ENCODE measurements at places on chromosomes 1 and 21.

- DNase-seq: no peak
Observed at GRCh38 chr21:29939924-29940275, at the start of gene GRIK1. Gene GRIK1, minus strand, starts transcription at chr21:29939996.

- no peak for DNase-seq
Observed at GRCh38 chr1:115251340-115251748, 86.7 kb downstream of the NGF start.

DNA sequence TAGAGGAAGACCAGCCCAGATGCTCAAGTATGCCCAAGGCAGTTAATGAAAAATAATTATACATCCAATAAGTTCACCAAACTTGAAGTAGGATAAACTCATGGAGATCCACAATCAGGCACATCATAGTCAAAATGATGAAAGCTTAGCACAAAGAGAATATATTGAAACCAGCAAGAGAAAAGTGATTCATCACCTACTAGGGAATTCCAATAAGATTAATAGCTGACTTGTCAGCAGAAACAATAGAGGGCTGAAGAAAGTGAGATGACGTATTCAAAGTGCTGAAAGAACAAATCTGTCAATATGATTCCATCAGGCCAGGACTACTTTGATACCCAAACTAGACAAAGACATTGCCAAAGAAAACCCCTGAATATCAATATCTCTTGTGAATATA is 251.7 kb upstream of the BEND5 start:
- DNase-seq: no peak

GRCh38 chr1:8915446-8915845 is 30.2 kb upstream of the CA6 start:
- no peak for DNase-seq

DNA sequence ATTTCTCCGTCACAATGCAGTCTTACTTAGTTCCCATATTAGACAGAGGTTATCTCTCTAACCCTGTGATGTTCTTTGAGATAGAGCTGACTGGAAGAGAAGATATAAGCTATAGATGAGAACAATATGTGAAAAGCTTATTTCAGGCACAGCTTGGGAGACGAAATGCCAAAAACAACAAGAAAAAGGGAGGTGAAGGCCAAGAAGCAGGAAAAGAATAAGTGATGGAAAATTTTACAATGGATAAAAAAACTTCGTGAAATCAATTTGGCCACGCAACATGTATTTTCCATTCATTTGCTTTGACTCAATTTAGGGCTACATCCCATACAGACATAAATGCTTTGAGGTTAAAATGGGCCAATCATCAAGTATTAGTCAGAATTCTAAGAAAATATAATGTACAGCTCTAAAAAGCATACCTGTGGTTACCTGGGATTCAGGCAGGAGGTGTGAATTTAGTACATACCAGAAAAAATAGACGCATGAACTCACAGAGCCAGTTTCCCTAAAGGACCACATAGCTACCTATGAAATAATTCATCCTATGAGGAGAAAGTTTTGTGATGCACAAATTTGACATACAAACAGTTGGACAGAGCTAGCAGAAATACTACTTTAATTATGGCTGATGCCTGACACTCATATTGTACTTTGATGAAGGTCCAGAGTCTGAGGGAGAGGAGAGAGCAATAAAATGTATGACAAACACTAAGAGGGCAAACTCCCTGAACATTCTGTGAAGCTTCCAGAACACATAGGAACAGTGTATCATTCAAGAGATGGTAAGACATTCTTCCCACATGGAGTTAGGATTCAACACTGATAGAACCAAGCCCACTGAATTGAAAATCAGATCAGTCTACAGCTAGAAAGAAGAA is 12.1 kb downstream of the RGS1 start:
- no peak for DNase-seq

DNA sequence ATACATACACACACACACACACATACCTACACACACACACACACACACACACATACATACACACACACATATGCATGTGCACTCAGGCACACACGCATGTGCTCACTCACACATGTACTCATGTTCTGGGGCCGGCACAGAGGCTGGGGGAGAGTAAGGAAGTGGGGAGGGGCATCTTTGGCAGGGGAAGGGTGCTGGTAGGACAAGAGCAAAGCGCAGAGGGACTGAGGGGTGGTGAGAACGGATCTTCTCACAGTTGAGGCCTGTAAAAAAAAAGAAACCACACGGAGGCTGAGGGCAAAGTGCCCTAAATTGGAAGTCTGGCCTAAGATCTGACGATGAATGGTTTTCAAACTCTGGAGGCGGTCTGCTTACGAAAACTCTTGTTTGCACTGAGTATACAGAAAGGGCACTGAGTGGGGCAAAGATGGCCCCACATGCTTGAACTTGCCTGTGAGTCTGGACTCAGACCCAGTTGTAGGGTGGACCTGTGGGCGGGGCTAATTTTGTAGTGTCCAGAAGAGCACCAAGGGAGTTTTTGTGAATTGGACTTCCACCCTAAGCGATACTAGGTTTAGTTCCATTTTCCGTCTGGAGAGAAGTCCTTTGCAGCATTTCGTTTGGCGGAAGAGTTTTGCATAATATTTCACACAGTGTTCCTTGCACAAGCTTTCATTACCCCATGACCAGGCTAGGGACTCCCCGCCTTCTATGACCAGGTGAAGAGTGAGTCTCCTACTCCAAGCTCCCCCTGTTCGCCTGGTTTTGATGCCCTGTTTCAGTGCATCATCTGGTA is 79.3 kb upstream of the LYST start:
- DNase-seq: no peak

DNA sequence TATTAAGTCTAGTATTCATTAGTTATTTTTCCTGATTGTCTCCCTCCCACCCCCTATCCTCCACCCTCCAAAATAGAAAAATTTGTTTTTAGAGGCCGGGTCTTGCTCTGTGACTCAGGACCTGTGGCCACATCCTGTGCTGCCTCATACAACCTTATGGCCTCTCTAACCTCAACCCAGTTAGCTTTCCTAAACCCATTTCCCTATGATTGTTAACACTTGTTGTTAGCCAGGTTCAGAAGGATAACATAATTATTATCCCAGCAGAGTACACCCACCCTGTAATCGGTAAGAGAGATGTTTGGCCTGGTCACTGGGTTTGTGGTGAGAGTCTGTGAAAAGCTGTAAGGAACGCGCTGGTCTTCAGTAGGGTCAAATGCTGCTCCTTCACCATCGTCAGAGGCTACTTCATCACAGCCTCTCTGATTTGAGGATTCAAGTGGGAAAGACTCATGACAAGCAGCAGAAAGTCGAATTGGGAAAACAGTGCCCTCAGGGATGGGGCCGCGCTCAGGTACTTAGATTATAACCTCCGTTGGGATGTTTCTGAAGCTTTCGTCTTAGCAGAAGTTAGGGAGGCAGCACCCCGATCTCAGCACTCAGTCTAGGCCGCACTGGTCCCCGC is 35.9 kb upstream of the HMGN1 start:
- no peak for DNase-seq

GRCh38 chr1:214514819-214515383 is 36.5 kb downstream of the PTPN14 start:
- DNase-seq: no peak

GRCh38 chr1:87572891-87573290 is 244.2 kb downstream of the LMO4 start:
- no peak for DNase-seq

DNA sequence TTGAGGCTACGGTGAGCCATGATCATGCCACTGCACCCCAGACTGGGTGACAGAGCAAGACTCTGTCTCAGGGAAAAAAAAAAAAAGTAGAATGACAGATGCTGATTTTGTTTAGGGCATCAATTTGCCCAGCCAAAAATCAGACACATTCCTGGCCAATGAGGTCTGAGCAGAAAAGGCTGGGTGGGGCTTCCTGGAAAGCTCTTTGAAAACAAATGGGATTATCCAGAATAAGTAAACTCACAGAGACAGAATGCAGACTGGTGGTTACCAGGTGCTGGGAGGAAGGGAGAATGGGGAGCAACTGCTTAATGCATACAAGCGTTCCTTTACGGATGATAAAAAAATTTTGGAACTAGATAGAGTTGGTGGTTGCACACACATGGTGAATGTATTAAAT is 10.1 kb upstream of the CITED4 start:
- DNase-seq: no peak

DNA sequence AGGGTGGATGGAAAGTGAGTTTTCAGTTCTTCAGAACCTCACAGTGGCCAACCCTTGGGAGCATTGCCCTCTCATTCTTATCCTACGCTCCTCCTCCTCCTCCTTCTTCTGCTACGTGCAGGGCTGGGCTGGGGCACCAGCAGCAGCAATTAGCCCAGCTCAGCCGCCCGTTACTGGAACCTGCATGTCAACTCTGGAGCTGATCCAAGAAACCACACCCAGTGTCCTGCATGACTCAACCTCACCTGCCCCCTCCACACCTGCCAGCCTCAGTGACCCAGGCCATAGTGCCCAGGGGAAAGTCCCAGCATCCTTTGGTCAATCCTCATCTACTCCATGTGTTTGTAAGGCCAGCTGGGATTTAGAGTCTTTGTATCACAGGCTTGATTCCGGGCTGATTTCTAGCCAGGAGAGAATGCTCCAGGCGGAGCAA is 12.6 kb downstream of the ELF3 start:
- no peak for DNase-seq

All from DND-41 (cell line).